SK-N-SH treated with all-trans-retinoic acid at 6 μM for 48 hours (cell line): ENCODE measurements at places on chromosomes 6 and 20.

DNA sequence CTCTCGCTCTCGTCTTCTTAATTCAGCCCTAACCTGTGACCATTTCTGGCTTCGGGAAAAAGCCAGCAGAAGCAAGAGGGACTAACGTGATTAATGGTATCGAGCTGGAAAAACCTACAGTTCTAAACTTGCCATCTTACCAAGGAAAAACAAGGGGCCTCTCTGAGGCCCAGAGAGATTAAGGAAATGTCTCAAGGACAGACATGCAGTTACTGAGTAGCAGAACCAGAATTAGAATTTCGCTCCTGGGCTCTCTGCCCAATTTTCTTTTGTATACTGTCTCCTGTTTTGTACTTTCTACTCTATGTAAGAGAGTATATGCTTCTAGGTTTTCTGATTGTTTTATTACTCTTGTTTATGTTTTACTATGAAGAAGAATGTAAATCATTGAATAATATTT is 67.8 kb upstream of the LTV1 start:
- ATAC-seq = no peak

DNA sequence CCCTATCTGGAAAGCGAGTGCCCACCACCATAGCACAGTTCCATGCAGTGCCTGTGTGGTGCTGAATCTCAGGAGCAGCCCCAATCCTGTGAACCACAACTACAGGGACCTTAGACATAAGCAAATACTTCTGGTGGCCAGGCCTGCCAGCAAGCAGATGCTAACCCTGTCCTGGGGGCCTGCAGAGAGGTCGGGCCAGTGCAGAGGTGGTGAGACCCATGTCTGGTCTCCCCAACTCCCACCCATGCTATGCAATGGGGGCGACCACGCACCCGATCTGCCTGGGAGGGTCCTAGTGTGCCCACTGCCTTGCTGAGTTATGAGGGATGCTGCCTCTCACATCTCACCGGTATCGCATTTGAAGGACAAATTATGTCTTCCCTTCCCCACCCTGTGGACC is 151.6 kb upstream of the ZNF337 start:
- ATAC-seq = no peak

- ATAC-seq = no peak
Measured at GRCh38 chr20:57475388-57476083, 49.4 kb downstream of the CTCFL start.

DNA sequence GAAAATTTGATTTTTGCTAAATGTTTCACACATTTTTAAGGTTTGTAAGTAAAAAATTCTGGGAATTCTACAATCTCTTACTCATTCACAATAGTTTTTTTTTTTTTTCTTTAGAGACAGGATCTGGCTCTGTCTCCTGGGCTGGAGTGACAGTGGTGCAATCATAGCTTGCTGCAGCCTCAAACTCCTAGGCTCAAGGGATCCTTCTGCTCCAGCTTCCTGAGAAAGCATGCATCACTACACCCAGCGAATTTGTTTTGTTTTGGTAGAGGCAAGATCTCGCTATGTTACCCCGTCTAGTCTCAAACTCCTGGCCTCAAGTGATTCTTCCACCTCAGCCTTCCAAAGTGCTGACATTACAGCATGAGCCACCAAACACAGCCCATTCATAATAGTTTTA is 232.8 kb downstream of the GJA1 start:
- ATAC-seq = no peak

DNA sequence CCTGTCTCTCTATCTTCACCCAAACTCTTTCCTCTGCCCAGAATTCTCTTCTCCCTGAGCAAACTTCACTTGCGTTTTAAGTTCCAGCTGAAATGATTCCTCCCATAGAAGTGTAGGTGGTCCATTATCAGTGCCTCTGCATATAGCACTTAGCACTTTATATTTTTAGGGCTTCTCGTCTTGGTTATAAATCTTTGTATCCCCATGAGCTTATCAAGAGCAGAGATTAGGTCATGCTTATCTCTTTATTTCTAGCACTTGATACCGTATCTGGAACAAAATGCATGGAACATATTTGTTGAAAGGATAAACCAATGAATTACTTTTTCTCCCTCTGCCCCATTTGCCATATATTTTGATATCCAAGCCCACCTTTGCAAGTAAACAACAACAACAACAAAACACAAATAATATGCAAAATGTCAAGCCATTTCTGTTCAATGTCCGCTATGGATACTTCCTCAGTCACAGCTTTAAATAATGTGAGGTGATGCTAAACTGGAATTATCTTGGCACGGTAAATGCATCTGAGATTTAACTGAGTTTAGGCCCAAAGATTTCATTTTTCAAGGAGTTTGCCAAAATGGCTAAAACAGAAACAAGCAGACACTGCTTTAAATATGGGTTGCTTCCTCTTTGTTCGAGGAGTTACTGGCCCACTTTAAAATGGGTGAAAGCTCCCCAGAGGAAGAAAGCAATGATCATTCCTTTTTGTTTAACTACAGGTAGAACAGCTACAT is 106.2 kb upstream of the STMND1 start:
- no peak for ATAC-seq

GRCh38 chr20:57509665-57510237 is 15.2 kb downstream of the CTCFL start:
- peak; percentile 87 for ATAC-seq

- ATAC-seq = no peak
Measured at GRCh38 chr6:36924778-36925374, 29.7 kb upstream of the PI16 start.

DNA sequence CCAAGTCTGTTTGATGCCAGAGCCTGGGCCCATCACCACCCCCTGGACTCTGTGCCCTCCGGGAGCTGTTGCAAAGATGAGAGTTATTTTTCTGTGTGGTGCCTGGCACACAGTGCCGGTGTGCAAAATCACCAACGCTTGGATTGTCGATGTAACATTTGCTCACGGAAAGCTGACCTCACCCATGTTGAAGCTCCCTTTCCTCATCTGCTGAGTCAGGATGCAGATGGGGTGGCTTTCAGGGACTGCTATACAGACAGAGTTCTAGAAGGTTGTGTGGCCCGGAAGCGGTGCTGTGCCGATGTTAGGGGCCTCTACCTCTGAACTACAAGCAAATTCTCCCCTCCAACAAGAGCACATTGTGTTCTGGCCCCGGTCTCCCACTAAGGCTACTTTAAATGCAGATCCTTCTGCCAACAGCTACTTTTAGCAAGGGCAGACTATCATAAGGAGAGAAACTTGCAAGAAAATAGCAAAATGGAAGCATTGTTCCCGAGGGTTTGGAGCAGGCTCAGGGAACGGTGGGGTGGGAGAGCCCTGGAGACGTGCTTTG is 34.0 kb downstream of the EYA2 start:
- ATAC-seq = no peak

DNA sequence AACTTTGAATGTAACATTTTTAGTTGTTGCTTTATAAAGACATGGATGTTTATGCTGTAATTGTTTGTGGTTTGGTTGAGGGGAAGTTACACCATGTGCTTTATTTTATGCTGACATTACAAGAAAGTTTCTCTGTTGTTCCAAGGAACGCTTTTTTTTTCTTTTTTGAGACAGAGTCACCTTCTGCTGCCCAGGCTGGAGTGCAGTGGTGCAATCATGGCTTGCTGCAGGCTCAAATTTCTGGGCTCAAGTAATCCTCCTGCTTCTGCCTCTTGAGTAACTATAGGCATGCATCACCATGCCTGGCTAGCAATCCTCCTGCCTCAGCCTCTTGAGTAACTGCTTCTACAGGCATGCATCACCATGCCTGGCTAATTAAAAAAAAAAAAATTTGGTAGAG is 21.0 kb upstream of the IFNGR1 start:
- ATAC-seq = no peak

- ATAC-seq = no peak
Measured at GRCh38 chr20:24955045-24955444, 6.0 kb downstream of the CST7 start.

GRCh38 chr6:120735641-120736040 is 598.6 kb downstream of the TBC1D32 start:
- ATAC-seq = no peak
